ENCODE measurements at places on chromosomes 11 and 22.

GRCh38 chr22:17675584-17675983 lies 37.0 kb downstream of the BCL2L13 start:
- DNase-seq: no peak

GRCh38 chr11:62359475-62359874 lies 22.2 kb downstream of the ASRGL1 start:
- DNase-seq: no peak

- no peak for DNase-seq
These were observed 39.2 kb upstream of the HMGXB4 start for GRCh38 chr22:35218079-35218478.

GRCh38 chr22:36860017-36860416 lies 789 bp upstream of the NCF4 start:
- no peak for DNase-seq

DNA sequence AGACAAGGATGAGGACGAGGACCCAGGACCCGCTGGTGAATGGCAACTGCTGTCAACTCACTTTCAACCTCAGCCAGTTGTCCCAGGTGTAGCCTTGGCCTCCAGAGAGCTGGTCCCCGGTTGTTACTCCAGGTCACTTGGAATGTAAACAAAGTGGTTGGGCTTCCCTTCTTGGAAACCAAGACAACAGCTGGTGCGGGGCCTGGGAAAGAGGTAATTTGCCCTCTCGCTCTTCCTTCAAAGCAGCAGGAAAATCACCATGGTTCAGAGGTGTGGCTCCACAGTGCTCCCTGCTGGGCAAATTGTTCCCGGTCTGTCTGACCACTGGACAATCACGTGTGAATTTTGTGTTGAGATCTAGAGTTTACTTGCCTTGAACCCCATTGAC lies 15.0 kb downstream of the SLC1A2 start:
- DNase-seq: no peak

DNA sequence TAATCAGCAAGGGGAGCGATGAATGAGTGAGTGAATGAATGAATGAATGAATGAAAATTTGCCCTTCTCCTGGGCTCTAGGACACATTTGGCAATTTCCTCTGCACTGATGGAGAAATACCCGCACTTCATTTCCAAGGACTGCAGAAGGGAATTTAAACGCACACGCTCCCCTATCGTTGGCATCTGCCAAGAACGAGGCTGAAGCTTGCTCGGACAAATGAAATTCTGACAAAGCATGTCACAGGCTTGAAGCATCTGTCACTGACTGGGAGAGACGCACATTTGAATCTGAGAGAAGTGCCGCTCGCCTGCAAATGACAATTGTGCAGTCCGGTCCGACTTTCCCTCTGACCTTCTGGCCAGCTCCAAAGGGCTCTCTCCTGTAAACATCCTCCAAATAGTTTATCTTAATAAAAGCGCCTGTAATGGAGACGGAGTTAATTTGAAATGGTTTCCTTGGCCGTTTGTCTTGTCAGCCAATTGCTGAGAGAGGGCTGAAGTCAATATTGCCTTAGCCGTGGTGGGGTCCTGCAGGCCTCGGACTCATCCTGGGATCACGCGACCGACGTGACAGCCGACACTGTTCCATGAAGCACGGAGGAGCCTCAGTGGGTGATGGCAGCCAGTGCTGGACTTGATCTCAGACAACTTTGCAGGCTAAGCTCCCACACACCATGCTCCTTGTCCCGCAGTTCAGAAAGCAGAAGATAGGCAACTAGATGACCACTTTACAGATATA lies 260.7 kb downstream of the MN1 start:
- no peak for DNase-seq

DNA sequence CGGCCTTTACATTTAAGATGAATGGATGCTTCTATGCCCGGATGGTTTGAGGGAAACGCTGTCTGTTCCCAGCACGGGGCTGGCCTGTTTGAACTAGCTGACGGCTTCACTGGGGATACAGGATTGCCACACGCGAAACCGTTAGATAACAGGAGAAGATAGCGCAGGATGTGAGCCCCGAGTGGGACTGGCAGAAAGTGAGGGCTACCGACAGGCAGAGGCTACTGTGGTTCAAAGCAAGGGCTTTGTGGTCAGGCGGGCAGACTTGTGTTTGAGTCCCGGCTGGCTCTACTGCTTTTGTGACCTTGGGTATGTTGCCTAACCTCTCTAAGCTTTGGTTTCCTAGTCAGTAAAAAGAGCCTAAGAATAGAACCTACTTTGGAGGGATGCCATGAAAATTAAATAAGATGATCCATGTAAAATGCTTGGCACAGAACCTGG lies 2.8 kb upstream of the OAF start:
- DNase-seq: no peak

DNA sequence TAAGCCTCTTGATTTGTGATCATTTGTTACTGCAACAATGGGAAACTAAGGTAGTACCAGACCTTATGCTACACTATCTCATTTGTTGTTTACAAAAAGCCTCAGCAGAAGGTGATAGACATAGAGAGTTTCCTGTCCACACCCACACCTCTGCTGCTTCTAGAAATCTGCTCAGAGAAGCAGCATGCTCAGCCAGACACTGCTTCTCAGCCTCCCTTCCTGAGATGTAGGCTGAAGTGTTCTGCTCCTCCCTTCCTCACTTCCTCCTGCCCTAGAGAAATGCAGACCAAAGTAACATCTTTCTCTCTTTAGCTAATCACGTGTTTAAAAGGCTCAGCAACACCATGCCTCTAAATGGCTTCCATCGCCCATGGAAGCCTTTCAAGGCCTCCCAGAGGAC lies 88.4 kb downstream of the SLC1A2 start:
- DNase-seq: no peak

GRCh38 chr22:35558031-35558430 lies 17.4 kb downstream of the RASD2 start:
- no peak for DNase-seq

- no peak for DNase-seq
These were observed 607.4 kb downstream of the NTM start for GRCh38 chr11:131977854-131978253.

DNA sequence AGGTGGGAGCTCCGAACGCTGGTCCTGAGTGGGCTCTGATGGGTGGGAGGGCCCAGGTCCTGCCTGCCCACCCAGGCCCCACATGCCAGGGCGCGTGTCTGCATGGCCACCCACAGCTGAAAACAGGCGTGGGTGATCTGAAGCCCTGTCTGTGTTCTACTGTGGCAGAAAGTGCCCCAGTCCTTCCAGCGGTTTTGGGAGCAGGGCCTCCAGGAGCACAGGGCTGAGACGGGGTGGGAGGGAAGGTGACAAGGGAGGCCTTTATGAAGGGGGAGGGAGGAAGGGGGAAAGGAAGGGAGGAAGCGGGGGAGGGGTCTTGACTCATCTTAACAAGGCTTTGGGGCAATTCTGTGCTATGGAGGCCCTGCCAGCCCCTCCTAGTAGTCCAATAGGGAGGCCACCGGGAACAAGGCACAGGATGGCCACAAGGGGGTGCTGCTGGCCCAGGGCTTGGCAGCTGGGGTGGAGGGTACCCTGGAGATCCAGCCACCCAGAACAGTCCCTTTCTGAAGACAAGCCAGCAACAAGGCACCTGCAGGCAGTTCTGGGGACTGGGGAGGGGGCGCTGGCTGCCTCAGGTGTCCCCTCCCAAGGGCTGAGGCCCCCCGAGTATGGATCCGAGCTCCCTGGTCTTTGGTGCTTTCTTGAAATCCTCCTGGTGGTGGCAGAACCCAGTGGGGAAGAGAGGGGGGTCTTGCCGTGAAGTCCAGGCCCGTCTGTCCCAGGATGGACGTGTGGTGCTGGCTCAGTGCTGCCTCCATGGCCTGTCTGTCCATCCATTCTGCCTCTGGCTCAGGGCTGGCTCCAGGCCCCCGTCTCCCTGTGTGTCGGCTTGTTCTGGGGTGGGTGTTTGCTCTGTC lies 6.3 kb upstream of the FADS3 start:
- peak; percentile 25 for DNase-seq

DNA sequence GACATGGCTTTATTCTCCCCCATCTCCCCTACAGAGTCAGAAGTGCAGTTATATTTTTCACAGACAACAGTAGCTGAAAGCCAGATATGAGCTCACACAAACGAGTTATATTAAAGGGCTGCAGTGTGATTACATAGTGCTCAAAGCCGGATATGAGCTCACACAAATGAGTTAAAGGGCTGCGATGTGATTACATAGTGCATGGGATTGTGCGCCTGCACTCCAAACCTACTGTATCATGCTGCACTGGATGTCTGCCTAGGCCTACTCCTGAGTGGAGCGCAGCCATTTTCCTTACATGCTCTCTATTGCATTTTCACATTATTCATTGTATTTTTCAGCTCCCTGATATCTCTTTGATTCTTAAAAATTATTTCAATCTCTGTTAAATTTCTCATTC lies 414.6 kb upstream of the LARGE1 start:
- DNase-seq: no peak

GRCh38 chr11:118198370-118198769 lies 21.9 kb upstream of the SCN2B start:
- DNase-seq: peak; percentile 35

DNA sequence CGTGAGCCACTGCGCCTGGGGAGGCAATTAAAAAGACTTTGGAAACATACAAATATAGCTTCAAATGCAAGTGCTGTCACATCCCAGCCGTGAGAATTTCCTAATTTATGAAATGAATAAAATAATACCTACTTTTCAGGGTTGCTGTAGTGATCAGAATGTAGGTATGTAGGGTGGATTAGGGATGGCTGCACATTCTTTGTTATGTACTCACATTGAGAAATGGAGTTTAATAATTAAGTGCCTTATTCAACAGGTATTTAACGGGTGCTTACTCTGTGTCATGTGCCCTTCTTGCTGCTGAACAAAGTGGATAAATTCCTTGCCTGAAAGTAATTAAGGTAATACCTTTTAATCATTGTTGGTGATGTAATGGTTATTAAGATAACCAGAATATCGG lies 37.0 kb downstream of the MMP7 start:
- DNase-seq: no peak

GRCh38 chr22:17191163-17191784 lies 28.0 kb downstream of the ADA2 start:
- no peak for DNase-seq

DNA sequence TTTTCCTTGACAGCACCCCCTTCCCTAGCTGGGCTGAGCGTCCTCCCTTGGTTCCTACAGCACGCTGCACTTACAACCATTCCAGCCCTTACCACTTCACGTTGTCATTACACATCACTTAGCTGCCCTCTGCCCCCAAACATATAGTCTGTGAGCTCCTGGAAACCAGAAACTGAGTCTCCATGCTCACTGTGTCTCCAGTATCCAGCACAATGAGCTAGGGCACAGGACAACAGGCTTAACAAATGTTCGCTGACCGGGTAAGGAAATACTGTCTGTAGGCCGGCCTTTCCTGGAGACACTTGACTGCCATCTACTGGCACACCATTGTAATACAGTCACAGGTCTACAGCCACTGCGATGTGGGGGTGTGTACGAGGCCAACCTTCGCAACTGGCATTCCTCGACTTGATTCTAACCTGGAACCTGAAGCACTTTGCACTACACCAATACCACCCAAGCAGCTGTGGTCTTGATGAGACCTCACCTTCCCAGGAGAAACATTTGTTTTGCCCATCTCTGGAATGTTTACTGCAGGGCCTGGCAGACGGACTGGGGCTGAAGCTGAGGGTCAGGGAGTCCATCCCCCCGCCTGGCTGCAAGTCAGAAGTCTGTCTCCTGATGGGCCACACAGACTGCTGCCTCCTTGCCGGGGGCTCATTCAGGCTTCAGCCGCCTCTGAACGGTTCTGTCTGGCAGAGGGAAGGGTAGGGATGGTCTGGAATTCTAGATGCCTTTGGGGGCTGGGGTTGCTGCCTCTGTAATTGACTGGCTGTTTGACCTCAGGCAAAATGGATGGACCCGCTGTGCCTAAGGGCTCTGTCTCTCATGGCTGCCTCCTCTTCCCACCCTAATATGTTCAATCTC lies 72.0 kb downstream of the SYN3 start:
- no peak for DNase-seq

- no peak for DNase-seq
These were observed 1.8 kb downstream of the ARRB1 start for GRCh38 chr11:75349521-75350116.

GRCh38 chr11:68827733-68828132 lies 14.0 kb downstream of the CPT1A start:
- DNase-seq: no peak

DNA sequence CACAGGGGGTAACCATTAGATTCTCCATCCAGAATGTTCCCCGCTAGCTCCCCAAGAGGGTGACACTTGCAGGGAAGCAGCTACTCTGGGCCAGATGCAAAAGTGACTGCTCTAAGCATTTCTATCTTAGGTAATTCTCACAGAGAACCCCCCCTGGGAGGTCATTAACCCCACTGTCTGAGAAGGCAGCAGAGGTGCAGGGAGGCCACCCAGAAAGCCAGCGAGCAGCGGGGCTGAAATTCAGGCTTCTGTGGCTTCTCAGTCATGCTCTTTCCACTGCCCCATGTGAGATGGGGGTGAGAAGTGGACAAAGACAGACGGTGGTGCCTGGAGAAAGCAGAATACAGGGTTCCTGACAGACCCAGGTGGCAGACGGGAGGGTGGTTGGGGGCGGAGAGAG lies 114.4 kb upstream of the ASPHD2 start:
- no peak for DNase-seq

DNA sequence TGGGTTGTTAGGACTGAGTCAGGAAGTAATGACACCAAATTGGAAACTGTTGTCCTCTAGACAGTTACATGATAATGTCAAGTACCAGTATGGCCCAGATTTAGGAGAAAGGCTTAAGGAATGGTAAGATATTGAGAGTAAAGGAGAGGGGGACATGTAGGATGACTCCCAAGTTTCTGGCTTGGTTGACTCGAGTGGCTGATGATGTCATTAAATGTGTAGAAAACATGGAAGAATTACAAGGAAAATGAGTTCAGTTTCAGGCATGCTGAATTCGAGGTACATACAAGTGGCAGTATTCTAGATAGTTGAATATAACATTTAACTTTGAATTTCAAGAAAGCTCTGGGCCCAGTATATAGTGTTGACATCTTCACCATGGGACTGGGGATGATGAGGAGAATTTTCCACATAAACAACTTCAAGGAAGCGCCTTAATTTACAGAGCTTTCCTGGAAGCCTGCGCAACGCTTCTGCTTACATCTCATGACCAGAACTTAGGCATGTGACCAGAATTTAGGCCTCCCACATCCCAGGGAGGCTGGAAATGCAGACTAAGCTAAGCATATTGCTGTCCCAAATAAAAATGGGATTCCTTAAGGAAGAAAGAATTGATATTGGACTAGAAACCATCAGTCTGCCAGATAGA lies 3.8 kb downstream of the CFAP300 start:
- no peak for DNase-seq

DNA sequence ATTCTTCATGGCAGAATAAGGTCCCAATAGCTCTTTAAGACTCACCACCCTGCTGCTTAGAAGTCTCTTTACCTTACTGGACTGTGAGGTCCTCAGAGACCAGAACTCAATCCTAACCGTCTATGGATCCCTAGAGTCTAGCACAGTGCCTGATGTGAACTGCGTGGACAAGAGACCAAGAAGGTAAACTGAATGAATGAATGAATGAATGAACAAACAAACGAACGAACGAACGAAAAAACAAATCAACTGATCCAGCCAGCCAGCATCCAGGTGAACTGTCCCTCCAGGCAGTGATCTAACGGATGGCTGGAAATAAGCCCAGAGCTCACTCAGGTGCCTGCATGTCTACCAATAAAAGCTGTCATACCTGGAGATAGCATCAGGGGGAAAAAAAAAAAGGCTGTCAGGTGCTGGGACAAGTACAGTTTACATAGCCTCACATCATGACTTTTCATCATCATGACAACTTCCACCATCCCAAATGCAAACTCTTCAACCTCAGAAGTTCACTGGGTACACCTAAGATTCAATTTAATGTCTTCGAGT lies 59.8 kb downstream of the PACSIN2 start:
- no peak for DNase-seq

- no peak for DNase-seq
These were observed 110.4 kb upstream of the OR4B1 start for GRCh38 chr11:48106166-48106565.
